ENCODE measurements at places on chromosomes 11 and 22.

DNA sequence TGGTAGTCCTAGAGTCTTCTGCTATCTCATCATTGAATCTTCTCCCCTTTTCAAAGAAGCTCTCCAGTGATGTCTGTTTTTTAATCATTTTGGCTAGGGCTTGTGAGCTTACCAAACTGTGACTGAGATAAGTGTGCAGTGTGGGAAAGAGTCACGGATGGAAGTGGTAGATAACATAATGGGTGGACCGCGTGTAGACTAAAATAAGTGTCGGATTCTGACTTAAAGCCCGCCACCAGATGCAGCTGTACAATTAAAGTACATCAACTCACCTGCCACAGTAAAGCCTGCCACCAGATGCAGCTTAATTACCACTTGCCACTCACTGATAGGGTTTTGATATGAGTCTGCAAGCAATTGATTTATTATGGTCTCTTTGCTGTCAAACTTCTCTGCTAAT is 581.5 kb downstream of the LRRC4C start:
- DNase-seq, result no peak

DNA sequence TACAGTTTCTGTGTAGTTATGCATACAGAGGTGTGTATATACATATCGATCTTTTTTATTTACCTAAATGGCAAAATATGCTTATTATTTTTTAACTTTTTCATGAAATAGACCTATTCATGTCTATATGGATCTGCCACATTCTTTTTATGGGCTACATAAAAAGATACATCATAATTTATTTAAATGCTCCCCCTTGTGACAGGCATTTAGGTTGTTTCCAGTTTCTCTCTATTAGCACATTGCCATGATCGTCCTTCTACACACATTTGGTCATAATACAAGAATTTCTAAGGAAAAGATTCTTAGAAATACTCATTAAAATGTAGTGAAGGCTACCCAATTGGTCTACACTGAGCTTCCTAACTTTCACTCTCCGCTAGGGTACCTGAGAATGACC is 1067.4 kb downstream of the OPCML start:
- no peak for DNase-seq

DNA sequence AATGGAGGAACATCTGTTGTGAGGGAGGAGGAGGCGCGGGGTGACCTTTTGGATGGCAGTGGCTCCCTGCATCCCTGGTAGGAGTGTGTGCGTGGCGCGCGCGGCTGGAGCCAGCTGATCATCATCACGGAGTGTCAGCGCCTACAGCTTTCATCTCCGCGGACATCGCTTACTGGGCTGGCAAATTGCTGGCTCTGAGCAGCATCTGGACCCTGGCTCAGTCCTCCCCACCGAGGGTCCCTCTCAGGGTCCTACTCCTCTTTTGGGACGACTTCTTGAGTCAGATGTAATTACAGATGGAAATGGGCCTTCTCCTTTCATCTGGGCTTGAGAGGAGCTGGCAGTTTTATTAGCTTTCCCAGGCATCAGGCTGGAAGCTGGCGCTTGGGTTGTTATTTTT is 85.3 kb downstream of the CACNA1I start:
- no peak for DNase-seq

DNA sequence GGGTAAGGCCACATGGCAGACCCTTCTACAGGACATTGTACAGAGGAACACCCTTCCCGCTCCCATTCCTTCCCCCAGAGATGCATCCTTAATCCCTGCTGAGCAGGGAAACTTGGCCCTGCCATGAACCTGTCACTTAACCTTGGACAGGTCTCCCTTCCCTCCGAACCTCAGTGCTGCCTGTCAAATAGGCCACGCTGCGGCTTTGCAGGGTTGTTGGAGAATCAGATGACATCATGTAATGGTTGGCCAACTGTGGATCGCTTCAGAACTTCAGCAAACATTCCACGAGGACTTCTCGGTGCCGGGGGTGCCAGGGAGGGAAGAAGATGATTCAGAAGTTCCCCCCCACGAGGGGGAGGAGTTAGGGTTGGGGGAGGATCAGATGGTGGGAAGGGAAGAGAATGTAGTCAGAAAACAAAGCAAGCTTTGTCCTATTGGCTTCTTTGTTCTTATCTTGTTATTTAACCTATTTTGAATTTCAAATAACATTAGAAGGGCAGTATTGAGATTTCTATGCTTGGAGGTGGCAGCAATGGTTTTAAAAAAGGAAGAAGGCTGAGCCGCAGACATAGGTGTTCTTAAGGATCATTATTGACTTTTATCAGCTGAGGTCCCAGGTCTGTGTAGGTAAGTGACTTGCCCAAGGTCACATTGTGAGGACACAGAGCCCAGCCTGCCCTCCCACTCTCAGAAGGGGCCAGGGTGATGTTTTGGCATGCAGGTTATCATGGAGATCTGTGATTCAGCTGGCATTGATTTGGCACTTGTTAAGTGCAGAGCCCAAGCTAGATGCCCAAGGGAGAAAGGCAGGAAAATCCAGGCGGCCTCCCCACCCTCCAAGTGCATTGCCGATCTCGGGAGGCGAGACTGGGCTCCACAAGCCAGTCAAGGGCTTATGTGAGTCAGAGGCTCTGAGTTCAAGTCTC is 3.1 kb downstream of the CDC42EP1 start:
- no peak for DNase-seq

DNA sequence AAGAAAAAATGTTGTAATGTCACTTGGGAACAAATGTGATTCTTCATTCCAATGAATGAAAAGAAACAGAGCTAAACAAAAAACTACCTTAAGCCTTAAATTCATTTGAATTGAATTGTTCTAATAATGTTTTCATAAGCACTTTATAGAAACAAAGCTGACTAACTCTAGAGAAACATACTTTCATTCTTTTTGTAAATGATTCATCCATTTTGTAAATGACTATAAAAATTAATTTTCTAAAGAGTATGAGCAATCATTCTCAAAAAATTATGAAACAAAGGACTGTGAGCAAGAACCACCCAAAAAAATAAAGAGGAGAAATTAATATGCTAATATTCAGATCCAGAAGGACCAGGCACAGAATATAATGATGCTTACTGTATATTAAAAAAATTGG is 986.5 kb upstream of the CHORDC1 start:
- DNase-seq, result no peak

- no peak for DNase-seq
These were observed 1.7 kb upstream of the OR9G4 start for GRCh38 chr11:56750190-56750589.

GRCh38 chr11:125202362-125202880 is 37.9 kb downstream of the PKNOX2 start:
- no peak for DNase-seq

All from CD4-positive, alpha-beta T cell treated with Interleukin-1 beta for 1 hour (primary cell).